ENCODE measurements at places on chromosomes 2 and 18.

DNA sequence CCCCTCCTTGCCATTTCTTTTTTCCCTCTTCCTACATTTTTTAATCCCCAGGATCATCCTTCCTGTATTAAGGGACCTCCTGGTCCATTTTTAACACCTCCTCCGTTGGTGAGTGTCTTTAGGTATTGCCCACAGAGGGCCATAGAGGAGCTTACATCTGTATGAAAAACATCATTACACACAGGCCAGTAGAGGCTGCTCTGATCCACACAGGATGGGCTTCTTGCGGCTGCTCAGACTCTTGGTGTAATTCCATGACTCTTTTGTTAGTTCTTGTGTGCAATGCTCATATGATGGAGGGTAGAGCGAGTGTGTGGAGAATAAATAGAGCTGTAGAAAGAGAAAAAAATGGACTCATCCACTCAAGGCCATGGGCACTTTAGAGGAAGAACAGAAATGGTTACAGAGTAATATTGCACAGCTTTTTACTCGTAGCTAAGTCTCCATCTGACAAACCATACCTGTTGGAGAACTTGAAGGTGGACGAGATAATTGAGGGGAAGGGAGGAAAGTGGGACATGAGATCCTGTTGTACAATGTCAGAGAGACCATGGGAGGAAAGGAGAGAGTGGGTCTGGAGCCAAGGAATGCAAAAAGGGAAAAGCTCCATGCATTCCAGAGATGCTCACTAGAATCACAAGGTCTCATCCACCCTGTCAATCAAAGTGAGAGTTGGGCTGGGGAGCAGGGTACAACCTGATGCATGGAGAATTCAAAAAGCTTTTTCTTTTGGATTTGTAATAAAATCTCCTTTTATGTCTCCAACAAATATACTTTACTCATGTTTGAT is 129.7 kb upstream of the TNP1 start:
- DNase-seq, result no peak

GRCh38 chr2:45285771-45286390 is 276.6 kb upstream of the SIX2 start:
- DNase-seq, result no peak

DNA sequence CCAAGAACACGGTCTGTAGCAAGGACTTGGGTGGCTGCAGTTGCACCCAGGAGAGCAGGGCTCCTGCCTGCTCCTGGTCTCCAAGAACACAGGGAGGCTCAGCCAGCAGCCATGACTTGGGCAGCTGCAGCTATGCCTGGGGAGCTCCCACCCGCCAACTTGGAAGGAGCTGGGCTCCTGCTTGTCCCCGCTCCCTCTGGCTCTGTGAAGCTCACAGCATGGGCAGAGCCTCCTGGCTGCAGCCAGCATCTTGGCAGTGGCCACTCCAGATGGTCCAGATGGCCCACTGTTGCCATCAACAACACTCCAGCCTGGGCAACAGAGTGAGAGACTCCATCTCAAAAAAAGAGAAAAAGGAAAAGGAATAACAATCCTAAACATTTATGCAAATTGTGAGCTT is 5.2 kb downstream of the ZSCAN30 start:
- DNase-seq, result no peak

DNA sequence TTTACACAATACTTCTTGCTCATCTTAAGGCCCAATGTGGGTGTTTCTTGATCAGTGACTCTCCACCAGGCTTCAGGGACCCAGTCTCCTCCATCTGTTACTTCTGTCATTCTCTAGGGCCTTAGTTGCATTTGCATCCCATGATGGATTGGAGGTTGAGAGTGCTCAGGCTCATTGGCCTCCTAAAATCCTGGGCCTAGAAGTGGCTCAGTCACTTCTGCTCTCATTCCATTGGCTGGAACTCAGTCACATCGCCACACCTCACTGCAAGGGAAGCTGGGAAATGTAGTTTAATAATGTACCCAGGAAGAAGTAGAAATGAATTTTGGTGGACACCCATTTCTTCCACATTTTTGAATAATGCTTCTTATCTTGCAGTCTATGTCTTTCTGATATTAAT is 223.5 kb downstream of the HRH4 start:
- DNase-seq, result no peak

- DNase-seq, result no peak
These were observed 195.3 kb upstream of the HS6ST1 start for GRCh38 chr2:128513961-128514283.

- DNase-seq, result no peak
These were observed 669 bp downstream of the MARCHF7 start for GRCh38 chr2:159712929-159713420.

GRCh38 chr18:55323051-55323994 is 264.7 kb downstream of the TCF4 start:
- DNase-seq, result no peak

GRCh38 chr2:181419129-181419855 is 37.9 kb upstream of the ITGA4 start:
- DNase-seq, result no peak

GRCh38 chr18:61883547-61883946 is 9.3 kb downstream of the RNF152 start:
- no peak for DNase-seq

GRCh38 chr2:222436040-222436413 is 11.7 kb downstream of the SGPP2 start:
- DNase-seq, result no peak

GRCh38 chr2:29011418-29012060 is 30.4 kb downstream of the TOGARAM2 start:
- DNase-seq, result no peak

- DNase-seq, result no peak
These were observed 107.8 kb downstream of the MAIP1 start for GRCh38 chr2:200063155-200063554.

GRCh38 chr2:200985799-200986198 is 22.3 kb upstream of the ORC2 start:
- DNase-seq, result no peak
